Stimulated activated CD8-positive, alpha-beta memory T cell treated with anti-CD3 and anti-CD28 coated beads, Interleukin-2, amount 100 ng/mL, for 48 hours (primary cell): ENCODE measurements at places on chromosomes 4 and X.

DNA sequence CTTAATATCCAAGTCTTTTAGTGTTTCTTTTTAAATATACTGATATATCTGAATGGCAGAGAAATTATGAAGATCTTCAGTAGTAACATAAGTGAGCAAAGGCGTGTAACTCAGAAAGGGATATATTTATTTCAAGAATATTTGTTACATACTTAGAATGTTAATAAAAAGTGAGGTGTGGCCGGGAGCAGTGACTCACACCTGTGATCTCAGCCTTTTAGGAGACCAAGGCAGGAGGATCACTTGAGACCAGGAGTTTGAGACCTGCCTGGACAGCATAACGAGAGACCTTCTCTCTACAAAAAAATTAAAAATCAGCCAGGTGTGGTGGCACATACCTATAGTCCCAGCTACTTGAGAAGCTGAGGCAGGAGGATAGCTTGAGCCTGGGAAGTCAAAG, 651.0 kb downstream of the ADGRL3 start:
- DNase-seq, result no peak

- DNase-seq, result no peak
These were observed 227.6 kb upstream of the PPP1R2C start for GRCh38 chrX:43005561-43005960.

- DNase-seq, result no peak
These were observed 53.0 kb upstream of the DAPP1 start for GRCh38 chr4:99763635-99764101.

DNA sequence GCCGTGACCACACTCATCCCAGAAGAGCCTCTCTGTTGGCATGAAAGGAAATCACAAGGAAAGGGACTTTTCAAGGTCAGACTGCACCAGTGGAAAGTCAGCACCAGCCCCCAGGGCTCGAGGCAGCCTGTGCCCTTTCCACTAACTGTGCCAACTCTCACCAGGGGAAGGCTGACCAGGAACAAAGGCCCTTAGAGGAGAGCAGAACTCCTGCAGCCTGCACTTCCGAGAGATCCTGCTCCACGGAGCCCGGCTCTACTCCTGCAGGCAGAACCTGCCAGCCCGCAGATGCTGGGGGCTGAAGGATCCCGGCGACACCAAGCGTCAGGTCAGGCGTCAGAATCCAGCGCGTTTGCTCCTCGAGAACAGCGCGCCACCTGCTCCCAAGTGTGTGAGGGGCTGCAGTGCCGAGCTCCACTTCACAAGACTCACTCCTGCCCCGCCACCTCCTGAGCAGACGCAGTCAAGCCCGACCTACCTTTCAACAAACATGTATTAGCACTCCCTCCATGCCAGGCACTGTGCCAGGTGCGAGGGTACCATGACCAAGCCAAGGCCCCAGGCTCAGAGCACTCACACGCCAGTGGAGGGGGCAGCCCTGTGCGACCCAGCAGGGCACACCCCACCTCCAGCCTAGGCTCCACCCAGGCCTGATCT, 13.6 kb upstream of the HELT start:
- DNase-seq, result no peak

DNA sequence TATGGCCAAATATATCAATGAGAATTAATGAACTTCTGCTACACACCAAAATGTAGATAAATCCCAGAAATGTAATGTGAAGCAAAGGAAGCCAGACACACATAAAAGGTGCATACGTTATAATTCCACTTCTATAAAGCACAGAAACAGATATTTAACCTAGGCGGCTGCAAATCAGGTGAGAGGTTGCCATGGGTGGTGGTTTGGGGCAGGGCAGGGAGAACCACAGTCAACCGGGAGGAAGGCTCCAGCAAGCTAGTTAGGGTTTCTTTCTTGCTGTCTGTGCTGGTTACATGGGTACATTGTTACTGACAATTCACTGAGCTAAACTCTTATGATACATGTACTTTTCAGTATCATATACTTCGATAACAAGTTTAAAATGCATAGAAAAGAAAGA, 9.7 kb upstream of the PPARGC1A start:
- no peak for DNase-seq

- DNase-seq, result no peak
These were observed 14.0 kb downstream of the TMEM154 start for GRCh38 chr4:152665691-152666395.

DNA sequence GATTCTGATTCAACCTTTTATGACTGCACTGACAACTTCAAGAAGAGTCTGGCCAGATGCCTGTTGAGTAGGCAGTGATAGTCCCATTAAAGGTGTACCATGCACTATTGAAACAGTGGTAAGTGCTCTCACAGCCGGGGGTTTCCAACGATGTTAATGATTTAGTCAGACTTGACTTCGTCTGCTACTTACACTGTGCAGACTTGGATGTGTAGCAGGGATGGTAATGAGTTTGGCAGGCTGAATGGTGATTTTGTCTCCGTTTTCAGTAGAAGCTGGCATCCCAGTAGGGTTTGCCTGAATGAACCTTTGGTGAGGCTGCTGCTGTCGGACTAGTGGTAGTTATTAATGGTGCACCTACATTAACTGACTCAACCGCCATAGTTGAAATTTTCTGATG, 52.0 kb upstream of the TMSB15B start:
- no peak for DNase-seq

- DNase-seq, result no peak
These were observed 49.3 kb downstream of the MRPL1 start for GRCh38 chr4:77911842-77912450.

DNA sequence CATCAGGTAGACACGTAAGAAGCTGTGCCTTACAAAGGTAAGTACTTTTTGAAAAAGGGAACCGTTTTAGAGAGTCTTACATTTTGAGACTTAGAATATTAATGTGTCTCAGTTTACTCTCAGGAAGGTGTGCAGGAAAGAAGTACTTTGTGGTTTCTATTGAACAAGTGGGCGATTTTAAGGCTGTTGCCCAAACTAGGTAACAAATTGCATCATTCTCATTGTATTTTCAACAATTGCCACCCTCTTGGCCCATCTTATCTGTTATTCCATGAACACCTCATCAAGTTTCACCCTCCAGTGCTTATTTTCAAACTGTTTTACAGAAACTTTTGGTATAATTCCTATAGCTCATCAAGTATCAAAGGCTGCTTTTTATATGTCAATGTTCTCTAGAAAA, 158.3 kb downstream of the SLC4A4 start:
- no peak for DNase-seq

- DNase-seq, result no peak
These were observed 317.9 kb upstream of the PCDH7 start for GRCh38 chr4:30402276-30402675.

DNA sequence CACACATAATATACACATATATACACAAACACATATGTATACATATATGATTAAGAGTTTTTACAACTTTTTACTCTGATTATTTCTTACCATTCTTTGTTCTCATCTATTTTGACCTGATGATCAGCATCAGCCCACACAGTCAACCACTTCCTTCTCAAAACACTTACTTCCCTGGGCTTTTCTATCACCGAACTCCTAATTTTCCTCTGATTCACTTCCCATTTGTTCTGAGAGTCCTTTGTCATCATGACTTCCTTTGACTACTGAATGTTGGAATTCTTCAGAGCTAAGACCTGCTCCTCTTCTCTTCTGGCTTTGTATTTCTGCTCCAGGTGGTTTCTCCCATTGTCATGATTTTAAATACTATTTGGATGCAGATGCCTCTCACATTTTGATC, 209.5 kb upstream of the AFF2 start:
- DNase-seq, result no peak

DNA sequence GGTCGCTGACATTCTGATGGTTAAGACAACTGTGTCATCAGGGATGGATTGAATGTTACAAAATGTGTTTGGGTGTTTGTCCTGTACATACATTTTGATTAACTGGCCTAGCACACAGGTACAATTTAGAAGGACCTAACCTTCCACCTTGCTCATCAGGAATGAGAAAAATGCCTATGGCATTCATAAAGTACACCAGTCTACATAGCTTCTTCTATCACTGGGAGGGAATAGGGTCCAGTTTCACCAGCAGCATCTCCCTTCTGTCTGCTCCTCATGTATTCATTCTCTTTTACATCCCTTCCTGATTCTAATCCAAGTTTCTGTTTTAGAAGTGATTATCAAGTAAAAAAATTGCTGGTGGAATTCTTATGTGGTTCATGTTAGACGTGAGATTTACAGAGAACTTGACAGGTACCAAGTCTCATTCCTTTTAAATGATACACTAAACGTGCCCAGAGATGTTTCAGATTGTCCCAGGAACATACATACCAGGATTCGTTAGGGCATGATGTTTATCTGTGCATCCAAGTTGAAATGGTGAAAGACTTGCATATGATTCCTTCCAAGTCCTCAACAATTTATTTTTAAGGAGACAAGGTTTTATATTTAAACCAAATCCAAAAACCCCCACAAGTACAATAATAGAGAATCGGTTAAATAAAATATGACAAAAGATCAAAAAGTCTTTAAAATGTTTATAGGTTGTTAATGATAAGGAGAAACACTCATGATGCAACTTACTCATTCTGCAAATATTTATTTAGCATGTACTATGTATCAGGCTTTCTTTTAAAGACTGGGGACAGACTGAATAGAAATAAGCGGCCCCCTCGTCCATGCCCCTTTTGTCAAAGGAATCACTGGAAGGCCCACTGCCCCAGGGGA, 359.1 kb downstream of the ZNF674 start:
- DNase-seq, result no peak

- DNase-seq, result no peak
These were observed 27.1 kb downstream of the RAI2 start for GRCh38 chrX:17833954-17834353.

- no peak for DNase-seq
These were observed 1608.8 kb upstream of the PCDH10 start for GRCh38 chr4:131540256-131540655.

DNA sequence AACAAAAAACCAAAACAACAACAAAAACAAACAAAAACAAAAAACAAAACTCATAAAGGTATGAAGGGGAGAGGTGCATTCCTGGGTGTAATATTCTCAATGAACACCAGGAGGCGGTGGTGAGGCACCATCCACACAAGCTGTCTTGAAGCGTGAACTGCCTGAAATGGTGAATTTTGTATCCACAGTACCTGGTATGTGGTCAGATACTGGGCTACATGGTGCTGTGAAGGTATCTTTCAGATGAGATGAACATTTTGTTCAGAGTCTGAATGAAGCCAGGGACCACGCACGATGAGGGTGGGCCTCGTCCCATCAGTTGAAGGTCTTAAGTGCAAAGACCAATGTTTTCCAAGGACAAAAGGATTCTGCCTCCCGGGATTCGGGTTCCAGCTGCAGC, 58.5 kb downstream of the ASMT start:
- no peak for DNase-seq
